Cardiac fibroblast (primary cell): ENCODE measurements at places on chromosomes 6 and 20.

- DNase-seq = no peak
Measured at GRCh38 chr6:150590446-150590845, 9.2 kb upstream of the PLEKHG1 start.

DNA sequence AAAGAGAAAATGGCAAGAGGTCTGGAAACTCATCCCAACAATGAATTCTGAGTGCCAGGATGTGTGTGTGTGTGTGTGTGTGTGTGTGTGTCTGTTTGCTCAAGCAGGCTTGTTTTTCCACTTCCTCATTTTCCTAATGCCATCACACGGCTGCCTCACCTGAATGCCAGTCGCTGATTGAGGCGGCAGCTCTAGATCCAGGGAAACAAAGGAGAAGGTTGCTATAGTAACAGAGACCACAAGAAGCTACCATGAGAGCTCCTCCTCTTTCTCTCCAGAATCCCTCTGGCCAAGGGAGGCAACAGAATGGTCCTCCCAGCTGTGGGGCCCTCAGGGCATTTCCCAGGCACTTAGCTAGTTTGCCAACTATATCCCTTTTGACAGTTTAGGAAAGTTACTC, 241.1 kb upstream of the TSHZ2 start:
- DNase-seq = no peak

GRCh38 chr6:137874204-137875057, 7.4 kb downstream of the TNFAIP3 start:
- DNase-seq = no peak

GRCh38 chr6:99846006-99846405, 148.0 kb downstream of the MCHR2 start:
- no peak for DNase-seq

GRCh38 chr20:40339661-40340449, 349.2 kb downstream of the MAFB start:
- no peak for DNase-seq

DNA sequence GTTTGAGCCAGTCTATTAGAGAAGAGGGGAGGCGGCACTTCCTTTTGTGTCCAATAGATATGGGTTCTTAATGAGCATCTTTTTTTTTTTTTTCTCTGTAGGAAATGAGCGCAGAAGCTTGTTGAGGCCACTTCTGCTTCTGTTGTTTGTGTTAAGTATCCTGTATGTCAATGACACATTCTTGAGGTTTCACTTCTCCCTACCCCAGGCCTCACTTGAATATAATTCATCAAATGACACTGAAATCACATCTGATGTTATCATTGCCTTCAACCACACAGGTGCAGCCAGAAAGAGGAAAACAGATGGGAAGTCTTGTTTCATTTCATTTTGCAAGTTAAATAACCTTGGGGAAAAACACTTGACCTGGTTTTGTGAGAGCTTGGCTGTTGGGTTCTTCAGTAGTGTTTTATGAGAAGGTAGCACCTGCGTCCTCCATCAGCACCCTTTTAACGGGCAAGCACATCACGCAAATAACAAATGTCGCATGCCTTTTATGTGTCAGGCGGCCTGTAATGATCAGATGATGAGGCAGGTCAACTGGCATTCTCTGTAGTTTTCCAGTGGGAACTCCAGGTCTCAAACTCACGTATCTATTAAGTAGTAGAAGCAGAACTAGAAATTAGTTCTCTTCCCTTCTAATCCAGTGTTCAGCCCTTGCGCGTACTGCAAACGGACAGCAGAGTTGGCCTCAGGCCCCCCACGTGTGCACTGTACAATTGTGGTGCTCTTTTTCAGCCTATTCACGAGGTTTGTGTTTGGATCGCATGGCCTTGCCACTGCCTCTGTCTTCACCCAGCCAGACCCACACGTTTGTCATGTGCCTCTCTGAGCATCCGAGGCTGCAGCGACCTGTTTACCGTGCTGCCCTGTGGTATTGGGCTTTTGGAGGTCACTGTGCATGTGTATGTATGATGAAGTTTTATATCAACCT, 23.5 kb downstream of the PLEKHG1 start:
- DNase-seq = no peak

GRCh38 chr6:22821664-22822320, 252.4 kb downstream of the HDGFL1 start:
- peak; percentile 57 for DNase-seq

GRCh38 chr6:99287523-99287922, 62.0 kb downstream of the FAXC start:
- no peak for DNase-seq

DNA sequence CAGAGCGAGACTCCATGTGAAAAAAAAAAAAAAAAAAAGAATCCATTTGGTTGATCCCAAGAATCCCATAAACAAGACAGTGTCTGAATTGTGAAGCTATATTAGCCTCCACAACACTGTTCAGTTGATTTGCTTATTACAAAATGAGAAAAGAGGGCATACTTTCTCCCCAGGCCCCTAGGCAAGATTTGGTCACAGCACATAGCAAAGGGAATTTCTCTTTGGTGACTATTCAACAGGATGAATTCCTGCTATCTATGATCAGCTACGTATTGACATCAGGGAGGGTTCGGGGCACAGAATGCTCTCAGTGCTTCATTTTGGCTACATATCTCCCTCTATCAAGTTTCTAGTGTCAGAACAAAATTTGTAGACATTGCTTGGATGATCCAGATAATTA, 20.2 kb upstream of the SLC22A3 start:
- DNase-seq = no peak

GRCh38 chr20:58109126-58109880, 119.2 kb downstream of the ANKRD60 start:
- peak; percentile 73 for DNase-seq

DNA sequence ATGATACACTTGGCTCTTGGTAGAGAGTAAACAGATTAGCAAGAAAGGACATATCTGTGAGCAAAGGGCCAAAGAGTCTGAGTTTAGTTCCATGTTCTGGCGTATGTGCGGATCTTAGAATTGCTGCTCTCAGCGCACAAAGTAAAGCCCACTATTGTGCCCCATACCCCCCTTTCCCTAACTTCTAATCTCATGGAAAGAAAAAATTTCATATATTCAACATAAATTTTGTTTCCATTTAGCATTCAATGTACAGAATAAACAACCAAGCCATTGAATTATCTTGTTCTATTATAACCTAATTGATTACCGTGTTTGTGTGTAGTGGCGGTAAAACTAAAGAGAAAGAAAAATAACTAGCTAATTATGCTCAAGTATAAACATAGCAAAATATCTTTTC, 30.5 kb downstream of the FILIP1 start:
- no peak for DNase-seq

DNA sequence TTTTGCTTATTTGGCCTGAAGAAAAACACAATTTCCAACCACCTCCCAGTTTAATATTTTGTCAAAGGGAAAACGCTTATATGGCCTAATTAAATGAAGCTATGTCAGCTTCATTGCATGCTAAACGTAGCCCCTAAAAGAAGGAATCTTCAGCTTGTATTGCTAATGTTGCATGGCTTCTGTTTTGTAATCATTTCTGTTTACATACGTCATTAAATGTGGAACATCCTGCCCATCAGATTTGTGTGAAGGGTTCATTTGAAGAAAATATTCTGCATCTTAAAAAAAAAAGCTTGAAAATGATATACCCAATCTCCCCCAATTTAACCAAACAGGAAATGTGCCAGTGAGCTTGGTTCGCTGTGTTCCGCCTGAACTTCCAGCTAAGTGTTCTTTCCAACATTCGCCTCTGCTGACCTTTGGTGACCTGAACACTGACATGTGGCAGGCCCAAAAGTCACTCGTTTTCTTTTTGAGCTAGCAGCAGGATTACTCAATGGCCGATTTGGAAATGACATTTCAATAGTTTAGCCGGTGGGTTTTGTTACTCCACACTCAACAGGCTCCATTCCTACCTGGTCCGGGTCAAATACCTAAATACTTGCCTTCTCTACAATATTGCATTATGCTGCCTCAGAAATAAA, 12.7 kb upstream of the SIRT5 start:
- no peak for DNase-seq

DNA sequence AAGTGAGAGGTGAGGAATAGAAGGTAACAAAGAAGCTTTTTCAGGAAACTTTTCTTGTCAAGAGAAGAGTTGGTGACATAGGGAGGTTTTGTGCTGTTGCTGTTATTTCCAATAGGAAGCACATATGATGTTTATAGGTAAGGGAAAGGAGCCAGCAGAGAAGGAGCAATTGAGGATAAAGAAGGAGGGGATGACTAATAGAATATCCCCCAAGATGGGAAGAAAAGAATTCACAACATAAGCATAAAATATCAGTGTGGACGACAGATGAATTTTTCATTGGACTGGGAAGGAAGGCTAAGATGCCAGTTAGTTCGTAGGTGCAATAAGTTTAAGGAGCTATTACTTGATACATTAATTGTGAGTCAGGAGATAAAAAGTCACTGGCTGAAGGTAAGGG, 8.5 kb upstream of the BEND6 start:
- no peak for DNase-seq

GRCh38 chr6:89597988-89598387, 40.6 kb downstream of the LYRM2 start:
- DNase-seq = peak; percentile 49

DNA sequence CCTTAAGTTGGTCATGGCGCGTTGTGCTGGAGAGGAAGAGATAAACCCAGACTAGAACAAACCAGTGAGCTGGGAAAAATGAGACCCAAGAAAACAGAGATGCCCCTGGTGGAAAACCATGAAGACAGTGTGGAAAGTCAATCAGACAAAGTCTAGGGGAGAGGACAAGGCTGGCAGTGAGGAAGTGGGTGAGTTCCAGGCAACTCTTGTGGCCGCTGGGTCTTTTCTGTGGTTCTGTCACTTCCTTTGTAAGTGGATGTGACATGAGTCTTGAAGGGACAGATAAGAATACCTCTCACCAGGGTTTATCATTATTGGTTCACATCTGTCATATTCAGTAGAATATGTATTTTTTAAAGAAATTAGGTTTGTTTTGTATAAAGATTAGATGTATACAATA, 738.4 kb downstream of the DHX35 start:
- DNase-seq = no peak

DNA sequence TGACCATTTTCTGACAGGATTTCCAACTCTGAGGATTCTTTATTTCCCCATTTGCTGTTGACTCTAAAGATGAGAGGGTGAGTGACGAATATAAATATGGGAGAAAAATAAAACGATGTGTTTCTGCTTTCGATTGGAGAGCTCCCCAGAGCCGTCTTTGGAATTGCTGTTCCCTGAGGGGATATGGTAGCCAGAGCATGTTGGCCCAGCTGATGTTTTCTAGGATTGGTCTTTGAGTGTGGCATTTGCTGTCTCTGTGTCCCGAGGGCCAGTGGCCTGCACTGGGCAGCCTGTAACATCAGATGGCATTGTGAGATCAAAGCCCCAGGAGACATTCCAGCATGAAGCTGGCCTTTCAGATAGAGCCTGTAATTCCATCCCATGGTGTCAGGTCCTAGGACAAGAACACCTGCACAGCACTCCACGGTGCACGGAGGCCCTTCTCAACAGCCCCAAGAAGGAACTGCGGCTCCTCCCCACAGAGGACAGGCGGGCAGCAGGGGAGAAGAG, 26.7 kb downstream of the PKIG start:
- DNase-seq = no peak

DNA sequence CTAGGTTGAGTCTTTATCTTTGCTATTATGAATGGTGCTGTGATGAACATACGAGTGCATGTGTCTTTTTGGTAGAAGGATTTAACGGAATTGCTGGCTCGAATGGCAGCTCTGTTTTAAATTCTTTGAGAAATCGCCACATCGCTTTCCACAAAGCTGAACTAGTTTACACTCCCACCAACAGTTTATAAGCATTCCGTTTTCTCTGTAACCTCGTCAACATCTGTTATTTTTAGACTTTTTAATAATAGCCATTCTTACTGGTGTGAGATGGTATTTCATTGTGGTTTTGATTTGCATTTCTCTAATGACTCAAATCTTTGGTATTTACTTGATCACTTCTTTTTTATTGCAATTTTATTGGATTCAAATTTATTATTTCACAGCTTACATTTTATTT, 117.4 kb upstream of the HDGFL1 start:
- DNase-seq = no peak

DNA sequence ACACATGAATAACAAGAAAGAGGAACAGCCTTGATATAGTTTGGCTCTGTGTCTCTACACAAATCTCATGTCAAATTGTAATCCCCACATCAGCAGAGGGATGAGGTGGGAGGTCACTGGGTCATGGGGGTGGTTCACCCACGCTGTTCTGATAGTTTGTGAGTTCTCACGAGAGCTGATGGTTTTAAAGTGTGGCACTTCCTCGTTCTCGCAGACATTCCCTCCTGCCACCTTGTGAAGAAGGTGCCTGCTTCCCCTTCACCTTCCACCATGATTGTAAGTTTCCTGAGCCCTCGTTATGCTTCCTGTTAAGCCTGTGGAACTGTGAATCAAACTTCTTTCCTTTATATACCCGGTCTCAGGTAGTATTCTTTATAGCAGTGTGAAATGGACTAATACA, 13.1 kb downstream of the SRPK1 start:
- DNase-seq = no peak

DNA sequence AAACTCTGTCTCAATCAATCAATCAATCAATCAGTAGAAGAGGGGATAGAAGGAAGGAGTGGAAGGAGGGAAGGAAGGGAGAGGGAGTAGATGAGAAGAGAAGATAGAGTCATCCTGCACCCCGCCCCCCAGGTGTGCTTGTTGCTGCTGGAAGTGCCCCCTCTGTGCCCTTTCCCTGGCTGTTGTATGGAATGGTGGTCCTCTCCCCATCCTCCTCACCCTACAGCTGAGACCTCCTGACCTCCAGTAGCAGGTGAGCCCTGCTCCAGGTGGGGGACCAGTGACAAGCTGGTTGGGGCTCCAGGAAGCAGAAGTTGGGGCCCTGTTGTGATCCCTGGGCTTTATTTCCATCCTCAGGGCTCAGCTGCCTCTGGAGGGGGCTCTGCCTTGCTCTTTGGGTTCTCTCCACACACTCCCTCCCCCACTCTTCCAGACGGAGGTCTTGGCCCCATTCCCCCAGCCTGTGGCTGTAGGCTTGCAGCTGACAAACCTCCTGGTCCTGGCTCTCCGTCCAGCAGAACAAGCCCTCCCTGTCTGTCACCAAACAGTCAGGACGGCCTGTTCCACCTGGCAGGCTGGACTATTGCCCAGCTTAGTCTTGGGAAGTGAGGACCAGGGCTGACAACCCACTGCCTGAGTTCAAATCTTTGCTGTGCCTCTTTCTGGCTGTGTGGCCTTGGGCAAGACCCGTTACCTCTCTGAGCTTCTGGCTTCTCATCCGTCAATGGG, 26.0 kb upstream of the SCRT2 start:
- DNase-seq = no peak

GRCh38 chr6:139533573-139534471, 159.4 kb upstream of the CITED2 start:
- peak; percentile 94 for DNase-seq

GRCh38 chr20:62025394-62025793, 40.3 kb downstream of the TAF4 start:
- no peak for DNase-seq

DNA sequence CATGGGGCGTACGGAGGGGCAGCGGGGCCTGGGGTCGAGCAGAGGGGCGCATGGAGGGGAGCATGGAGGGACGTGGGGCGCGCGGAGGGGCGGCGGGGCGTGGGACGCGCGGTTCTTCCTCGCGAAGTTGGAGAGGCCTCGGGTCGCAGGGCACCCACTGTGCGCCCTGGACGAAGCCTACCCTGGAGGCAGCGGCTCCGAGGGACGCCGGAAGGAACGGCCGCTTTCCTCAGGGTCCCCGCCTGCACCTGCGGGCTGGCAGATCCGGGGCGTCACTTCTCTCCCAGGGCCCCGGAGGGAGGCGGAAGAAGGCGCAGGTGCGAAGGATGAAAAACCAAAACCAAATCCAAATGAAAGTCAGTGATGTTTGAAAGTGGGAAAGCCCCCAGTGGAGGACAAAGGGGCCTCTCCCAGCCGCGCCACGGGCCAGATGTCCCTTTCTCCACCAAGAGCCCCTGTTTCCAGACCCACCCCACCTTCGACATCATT, 142.1 kb upstream of the PDE10A start:
- DNase-seq = no peak
